ENCODE measurements at places on chromosomes 4 and X.

DNA sequence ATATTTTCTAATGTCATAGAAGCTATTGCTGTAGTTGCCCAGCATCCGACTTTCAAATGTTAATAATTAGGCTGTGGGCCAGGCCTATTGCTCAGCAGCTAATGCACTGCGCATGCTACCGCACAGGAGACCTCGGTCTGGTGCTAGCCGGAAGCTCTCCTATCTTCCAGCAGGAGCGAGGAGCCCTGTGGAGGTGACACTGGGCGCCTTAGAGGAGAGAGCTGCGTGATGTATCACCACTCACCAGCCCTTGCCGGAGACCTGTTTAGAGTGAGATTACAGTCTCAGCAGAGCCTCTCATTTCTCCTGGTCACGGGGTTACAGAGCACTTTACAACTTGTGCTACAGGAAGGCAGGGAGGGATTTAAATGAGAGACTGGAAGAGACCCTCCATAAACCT, 31.1 kb upstream of the MID1IP1 start:
- no peak for DNase-seq

GRCh38 chrX:1853447-1853846, 238.6 kb downstream of the ASMT start:
- no peak for DNase-seq

- no peak for DNase-seq
Measured at GRCh38 chrX:46589977-46590723, 16.6 kb downstream of the CHST7 start.

GRCh38 chr4:27176400-27176799, 315.8 kb downstream of the STIM2 start:
- DNase-seq, result no peak

DNA sequence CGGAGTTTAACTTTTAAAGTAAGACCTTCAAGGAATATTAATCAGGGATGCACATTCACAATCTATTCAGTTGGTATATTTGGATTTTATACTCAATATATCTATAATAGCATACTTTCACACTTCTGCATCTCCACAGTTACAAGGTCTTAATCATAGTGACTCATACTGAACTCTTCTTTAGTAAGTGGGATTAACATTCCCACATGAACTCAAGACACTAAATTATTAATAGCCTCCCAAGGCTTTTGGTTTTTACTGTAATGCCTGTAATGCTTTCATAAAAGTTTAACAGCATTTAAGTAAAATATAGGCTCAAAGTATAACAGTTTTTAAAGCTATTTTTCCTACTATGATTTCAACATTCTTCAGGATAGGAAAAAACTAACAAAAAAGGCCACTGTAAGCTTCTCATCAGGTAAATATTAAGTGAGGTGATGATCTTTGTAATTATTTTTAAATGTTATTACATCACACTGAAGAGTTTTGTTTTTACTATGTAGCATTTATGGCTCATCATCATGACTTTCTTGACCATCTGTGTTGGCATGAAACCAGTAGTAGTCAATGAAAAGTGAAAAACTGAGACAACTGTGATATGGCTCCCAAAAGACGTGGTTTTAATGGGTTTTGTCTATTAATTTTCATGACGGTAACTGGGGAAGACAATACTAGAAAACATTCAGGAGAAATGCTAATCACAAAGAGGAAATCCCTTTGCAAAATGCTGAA, 91.5 kb upstream of the GALNT7 start:
- no peak for DNase-seq

- no peak for DNase-seq
Measured at GRCh38 chr4:183478926-183479325, 25.9 kb upstream of the ING2 start.

GRCh38 chrX:20374450-20374849, 107.7 kb upstream of the RPS6KA3 start:
- no peak for DNase-seq

DNA sequence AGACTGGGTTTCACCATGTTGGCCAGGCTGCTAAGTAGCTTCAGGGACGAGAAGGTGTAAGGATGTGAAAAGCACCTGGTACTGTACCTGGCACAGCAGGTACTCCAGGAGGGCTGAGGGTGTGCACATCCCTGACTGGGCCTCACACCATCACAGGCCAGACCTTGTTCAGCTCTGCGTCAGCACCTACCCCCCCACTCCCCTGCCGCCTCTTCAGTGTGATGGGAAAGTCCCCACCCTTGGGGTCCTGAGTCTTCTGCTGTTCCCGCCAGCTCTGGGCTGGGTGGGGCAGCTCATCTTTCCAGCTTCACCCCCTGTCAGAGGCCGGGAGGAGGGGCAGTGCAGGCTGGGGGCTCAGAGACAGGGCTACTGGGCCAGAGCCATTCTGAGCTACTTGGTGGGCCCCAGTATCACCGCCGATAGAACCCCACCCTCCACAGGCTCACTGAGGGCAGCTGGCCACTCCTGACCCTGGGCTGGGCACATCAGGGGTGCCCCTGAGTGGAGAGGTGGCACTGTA, 6.7 kb upstream of the SH3BP2 start:
- DNase-seq, result peak; percentile 67

DNA sequence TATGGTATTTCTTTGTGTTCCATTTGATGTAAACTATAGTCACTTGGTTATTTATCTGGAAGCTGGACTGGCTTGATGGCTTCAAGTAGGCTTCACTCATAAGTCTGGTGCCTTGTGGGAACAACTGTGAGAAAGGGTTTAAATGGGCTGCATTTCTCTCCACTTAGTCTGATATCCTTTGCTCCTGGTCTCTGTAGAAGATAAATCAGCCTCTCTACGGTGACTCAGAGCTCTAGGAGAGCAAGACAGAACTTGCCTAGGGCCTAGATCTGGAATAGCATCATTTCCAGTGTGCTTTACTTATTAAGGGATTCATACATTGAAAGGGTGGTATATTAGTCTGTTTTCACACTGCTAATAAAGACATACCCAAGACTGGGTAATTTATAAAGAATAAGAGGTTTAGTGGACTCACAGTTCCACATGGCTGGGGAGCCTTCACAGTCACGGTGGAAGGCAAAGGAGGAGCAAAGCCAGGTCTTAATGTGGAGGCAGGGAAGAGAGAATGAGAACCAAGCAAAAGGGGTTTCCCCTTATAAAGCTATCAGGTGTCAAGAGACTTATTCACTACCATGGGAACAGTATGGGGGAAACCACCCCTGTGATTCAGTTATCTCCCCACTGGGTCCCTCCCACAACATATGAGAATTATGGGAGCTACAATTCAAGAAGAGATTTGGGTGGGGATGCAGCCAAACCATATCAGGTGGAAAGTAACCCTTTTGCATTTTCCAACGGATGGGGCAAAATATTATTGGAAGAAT, 1746.4 kb upstream of the PCDH7 start:
- no peak for DNase-seq

DNA sequence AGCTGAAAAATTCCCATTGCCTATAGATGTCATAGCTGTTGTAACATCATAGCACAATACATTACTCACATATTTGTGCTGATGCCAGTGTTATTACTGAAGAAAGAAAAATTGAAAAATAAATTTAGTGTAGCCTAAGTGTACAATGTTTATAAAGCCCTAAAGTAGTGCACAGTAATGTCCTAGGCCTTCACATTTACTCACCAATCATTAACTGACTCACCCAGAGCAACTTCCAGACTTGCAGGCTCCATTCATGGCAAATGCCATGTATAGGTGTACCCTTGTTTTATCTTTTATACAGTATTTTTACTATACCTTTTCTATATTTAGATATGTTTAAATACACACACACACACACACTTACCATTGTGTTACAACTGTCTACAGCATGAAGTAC, 265.4 kb upstream of the MAGEB18 start:
- DNase-seq, result no peak

GRCh38 chr4:1002631-1003251, 8.7 kb upstream of the FGFRL1 start:
- no peak for DNase-seq

- DNase-seq, result no peak
Measured at GRCh38 chrX:9610771-9611392, 146.0 kb downstream of the TBL1X start.

GRCh38 chrX:140918398-140919038, 83.9 kb upstream of the SPANXB1 start:
- DNase-seq, result no peak

DNA sequence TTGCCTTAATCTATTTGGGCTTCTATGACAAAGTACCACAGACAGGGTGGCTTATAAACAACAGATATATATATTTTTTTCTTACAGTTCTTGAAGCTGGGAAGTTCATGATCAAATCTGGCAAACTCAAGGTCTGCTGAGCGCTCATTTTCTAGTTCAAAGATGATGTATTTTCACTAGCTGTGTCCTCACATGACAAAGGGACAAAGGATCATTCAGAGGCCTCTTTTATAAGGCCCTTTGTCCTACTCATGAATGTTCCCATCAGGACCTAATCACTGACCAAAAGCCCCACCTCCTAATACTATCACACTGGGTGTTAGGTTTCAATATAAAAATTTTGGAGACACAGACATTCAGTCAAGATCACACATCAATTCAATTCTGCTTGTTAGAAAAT, 2025.2 kb downstream of the PCDH7 start:
- no peak for DNase-seq

GRCh38 chrX:78650906-78651437, 8.2 kb downstream of the RTL3 start:
- no peak for DNase-seq

DNA sequence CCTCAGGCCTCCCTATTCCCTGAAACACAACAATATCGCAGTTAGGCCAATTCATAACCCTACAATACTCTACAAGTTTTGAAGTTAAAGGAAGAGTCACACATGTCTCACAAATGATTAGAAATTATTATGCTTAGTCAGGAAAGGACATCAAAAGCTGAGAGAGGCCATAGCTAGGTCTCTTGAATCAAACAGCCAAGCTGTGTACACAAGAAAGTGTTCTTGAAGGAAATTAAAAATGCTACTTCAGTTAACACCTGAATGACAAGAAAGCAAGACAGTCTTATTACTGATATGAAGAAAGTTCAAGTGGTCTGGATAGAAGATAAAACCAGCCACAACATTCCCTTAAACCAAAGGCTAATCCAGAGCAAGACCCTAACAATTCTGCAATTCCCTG, 23.6 kb upstream of the GUCY1A1 start:
- DNase-seq, result no peak

DNA sequence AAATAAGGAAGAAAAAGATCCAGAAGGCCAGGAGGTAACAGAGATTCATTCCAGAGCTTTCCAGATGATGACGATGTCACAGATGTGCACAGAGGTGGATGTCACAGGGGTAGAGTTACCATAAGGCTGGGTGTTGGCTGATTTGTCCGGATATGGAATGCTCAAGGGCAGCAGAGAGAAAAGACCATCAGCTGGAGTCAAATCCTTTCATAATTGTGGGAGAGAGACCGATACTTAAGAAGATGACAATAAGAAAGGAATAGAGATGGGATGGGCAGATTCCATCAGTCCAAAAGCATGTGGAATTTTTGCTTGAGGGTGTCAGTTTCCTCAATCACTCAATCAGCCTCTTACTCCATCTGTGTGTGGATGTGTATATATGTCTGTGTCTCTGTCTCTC, 150.4 kb downstream of the CENPC start:
- DNase-seq, result no peak

GRCh38 chr4:140070973-140071372, 83.0 kb downstream of the MAML3 start:
- no peak for DNase-seq

- DNase-seq, result no peak
Measured at GRCh38 chrX:13750204-13750603, 15.7 kb downstream of the OFD1 start.

DNA sequence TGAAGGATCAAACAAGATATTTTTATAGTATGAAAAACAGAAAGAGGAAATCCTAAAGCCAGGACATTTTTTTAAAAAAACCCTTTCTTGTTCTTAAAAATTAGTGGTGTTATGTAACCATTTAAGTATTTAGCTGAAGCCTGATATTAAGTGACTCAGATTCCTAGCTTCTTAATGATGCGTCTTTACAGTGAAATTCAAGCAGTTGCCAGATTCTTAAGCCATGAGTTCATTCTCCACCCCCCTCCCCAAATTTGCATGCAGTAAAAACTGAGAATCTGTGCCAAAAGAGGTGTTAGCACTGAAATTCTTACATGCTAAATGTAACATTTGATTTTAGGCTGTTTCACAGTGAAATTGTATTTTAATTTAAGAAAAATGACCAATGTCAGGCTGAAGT, 180.8 kb downstream of the RAPGEF2 start:
- no peak for DNase-seq

GRCh38 chr4:87363552-87363951, 27.4 kb downstream of the HSD17B11 start:
- DNase-seq, result no peak

DNA sequence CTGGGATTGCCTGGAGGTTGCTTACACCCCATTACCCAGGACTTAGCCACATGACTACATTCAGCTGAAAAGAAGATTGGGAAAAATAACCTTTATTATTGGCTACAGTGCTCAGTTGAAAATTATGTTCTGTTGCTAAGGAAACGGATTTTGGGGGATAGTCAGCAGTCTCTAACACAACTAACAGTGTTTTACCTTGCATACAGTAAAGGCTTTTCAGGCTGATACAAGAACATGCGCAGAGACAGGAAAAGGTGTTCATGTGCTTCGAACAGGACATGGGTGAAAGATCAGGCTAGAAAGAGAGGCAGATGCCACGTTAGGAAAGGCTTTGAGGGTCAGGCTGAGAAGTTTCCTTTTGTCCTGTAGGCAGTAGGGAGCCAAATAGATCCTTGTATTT, 14.8 kb upstream of the RHOH start:
- no peak for DNase-seq

DNA sequence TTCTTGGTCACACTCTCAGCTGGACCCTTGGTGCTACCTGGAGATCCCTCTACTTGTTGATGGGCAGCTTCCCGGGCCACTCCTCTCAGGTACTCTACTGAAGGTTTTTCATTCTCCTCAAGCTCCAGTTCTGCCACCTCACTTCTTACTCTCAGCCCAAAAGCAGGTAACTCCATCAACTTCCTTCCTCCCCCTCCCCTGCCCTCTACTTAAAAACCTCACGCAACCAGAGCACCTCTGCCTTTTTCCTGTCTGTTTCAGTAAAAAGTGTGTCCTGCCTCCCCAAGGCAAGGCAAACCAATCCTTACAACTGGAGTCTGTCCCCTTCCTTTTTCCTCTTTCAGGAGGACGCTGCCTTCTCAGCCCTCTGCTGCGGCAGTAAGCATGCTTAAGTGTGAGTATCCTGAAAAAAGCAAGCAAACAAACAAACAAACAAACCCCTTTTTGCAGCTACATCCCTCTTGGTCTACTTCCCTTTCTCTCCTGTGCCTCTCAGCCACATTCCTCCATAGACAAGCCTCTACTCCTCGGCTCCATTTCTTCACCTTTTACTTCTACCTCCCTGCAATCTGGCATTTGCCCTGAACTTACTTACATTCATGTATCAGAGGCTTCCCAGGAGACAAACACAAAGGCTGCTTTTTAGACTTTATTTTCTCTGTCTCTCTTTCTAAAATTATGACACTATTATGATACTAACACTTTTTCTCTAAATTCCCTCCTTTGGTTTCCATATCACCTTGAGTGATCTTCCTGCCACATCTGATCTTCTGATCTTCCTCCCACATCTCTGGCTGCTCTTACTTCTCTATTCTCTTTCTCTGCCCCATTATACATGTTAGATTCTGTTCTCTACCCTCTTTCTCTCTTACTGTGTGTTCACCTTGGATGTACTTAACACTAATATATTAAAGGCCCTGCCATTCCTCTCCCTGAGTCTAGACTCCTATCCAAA, 5.4 kb downstream of the ALPK1 start:
- no peak for DNase-seq
